Effector memory CD4-positive, alpha-beta T cell (primary cell): ENCODE measurements at places on chromosomes 5 and 9.
A peak's percentile ranks its signal among the peaks of the same experiment; 100 is the strongest.

- no peak for DNase-seq
Observed at GRCh38 chr5:159120446-159120845, 20.7 kb upstream of the EBF1 start.

- no peak for DNase-seq
Observed at GRCh38 chr9:80928697-80929096, 760.6 kb downstream of the TLE1 start.

DNA sequence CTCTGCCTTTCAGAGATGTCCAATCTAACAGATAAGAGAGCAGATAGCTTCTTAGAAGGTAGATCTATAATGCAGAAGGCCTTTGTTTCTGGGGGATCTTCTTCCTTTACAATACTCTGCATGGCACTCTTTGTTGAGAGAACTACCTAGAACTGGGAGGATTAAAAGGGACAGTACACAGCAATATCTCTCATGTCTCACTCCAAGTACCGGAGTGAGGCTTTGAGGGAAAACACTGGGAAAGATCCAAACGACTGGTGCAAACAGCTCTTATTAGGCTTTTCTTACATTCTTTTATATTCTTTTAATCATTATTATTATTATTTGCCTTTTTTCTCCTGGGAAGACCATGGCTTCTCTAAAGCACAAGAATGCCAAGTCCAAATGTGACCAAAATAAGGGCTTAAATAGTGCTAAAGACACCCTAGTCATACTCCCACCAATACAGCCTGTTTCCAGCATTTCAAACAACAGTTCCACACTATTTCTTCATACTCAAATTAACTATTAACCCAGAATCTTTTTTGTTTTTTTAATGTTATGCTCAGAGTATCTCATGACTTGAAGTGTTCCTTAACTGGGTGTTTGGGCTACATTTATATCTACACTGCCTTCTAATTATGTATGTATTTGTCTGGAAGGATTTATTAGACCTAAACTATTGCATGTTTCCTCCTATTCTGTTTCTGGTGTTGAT, 52.7 kb downstream of the ABHD17B start:
- no peak for DNase-seq

GRCh38 chr9:99785010-99785590, 36.6 kb upstream of the NR4A3 start:
- DNase-seq: no peak

GRCh38 chr5:26482810-26483375, 555.5 kb downstream of the CDH9 start:
- DNase-seq: no peak

DNA sequence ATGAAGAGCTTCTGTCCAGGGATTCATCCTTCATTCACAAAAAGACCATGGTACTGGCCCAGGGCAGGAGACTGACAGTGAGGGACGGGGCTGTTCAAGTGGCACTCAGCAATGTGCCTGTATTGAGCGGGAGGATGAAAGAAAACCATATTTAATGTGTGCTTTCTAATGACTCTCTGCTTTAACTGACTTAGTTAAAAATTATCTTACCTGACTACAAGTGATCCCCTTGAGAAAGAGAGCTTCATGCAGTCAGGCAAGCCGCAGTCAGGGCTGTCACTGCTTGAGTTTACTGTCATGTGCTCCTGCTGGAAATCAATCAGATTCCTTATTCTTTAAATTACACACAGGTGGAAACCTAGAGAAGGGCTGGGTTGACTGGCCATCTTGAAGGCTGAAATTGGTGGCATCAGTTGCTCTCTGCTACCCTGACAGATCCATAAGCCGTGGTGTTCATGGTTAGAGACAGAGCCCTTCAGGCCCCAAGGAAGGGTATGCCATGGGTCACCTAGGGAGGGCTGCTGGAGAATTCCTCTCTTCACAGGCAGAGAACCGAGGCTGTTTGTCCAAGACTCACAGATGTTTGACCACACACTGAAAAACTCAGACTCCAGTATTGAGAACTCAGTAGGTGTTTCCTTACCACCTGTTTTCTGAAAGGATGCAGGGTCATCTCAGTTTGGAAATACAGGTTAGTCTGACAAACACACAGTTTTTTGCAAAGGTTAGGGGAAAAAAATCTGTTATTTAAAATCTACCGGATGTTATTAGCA, 70.9 kb downstream of the TRIO start:
- DNase-seq: no peak

- no peak for DNase-seq
Observed at GRCh38 chr9:101201630-101202029, 173.1 kb downstream of the PLPPR1 start.

GRCh38 chr5:140342896-140343295, 3.5 kb downstream of the HBEGF start:
- no peak for DNase-seq

- no peak for DNase-seq
Observed at GRCh38 chr5:83156001-83156400, 78.7 kb downstream of the XRCC4 start.

DNA sequence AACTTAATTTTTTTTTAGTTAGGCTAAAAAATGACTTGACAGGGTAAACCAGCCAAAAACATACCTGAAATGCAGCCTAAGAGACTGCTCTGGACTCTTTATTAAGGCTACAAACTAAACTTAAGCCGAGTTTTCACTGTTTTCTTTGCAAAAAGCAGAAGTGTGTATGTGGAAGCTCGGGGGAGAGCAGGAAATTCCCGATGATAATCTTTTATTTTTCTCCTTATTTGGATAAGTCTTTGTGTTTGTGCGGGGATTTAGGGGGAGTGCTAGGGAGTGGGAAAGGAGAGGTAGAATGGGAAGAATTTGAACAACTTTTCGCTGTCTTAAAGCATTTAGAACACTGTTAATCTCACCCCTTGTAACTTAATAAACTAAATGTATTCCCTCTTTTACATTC, 30.7 kb upstream of the GPR21 start:
- no peak for DNase-seq

DNA sequence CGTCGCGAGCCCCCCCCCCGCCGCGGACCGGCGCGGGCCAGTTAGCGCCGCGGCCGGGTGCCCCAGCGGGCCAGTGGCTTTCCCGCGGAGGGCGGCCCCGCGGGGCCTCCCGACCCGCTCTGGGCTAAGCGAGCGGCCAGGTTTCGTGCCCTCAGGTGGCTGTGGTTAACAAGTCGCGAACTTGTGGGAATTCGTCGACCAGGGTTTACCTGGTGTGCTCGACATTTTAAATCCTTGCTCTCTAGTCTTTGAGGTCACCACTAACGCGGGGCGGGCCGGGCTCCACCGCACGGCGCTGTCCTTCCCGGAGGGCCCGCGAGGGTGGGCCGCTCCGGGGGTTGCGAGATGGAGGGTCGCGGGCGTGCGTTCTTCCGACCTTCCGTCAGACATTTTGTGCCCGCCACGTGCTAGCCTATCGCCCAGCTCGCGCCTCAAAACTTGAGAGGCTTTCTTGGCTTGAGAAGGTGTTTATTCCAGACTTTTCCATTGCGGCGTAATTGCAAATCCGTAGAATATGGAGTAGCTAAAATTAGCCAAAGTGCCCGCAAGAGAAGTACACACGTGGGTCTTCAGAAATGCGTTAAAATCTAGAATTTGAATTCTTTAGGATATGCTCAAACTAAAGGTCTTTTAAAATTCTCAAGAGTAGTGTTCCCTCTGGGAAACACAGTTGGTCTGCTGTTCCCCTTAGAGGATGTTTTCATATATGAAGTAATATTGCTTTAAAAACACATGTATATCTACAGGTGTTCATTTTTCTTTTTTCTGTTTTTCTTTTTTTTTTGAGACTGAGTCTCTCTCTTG, 2.1 kb downstream of the ANP32B start:
- peak; percentile 45 for DNase-seq

- no peak for DNase-seq
Observed at GRCh38 chr9:73583576-73583975, 431.9 kb downstream of the ANXA1 start.

DNA sequence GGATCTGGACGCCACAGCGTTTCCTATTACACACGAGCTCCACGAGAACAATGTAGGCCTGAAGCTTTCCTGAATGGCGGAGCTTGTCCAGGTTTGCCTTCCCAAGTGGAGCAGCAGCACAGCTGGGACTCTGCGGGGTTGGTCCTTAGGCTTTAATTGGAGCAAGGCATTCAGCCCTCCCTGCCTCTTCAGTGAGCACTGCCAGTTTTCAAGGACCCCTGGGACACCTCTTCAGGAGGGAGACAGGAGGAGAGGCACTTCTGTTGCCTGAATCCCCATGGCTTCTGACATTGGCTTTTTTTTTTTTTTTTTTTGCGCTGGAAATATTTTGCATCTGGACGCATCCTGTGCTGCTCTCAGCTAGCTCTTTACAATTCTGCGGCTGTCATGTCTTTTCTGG, 179.4 kb downstream of the SEMA6A start:
- DNase-seq: no peak

DNA sequence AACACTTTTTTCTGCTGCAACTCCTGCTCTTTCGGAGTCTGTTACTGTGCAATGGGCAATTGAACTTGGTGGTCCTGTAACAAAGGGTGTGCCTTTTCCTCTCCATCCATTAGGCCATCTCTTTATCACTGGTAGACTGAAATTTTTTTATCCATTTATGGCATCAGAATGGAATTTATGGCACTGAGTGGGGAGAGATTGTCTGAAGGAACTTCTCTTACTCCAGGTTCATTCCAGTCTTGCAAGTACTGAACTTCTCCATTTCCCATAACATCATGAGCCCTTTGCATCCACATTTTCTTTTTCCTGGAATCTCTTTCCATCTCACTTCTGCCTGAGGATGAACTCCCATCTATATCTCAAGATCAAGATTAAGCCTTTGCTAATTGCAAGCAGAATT, 10.0 kb downstream of the SLC46A2 start:
- no peak for DNase-seq

- no peak for DNase-seq
Observed at GRCh38 chr5:172597755-172598155, 43.3 kb upstream of the NEURL1B start.

- no peak for DNase-seq
Observed at GRCh38 chr9:124940521-124940893, 376 bp downstream of the GOLGA1 start.

GRCh38 chr9:80561526-80561925, 989.8 kb downstream of the TLE4 start:
- DNase-seq: no peak

DNA sequence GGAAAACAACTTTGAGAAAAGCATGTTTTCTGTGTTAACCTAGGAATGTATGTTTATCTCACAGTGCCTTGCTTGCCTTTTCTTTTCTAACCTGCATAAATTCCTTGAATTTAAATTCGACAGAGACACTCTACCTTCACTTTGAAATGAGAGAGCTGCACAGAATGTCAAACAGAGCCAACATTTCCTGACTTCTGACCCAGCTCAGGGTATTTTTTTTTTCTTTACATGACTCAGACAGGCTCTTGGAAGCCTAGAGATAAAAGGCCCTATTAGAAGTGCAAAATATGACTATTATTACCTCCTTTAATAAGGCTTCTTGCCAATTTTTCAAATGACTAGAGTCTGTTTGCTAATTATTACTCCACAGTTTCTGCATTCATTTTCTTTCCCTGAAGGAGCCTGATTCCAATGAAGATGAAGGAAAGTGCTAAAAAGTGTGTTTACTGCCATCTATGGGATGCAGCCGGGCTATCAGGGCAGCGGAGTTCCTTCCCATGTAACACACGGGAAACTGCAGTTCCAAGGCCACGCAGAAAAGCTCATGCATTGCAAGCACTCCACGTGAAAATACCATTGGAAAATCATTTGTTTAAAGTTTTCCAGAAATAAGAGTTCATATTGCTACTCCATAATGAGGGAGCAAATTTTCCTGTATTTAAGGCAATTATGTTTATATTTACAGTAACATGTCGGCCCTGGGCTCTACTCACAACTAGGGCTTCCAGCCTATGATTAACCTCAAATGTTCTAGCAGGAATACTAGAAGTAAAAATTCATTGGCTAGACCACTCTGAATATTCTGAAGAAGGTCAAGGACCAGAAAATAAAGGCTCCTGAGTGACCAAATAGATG, 485.6 kb downstream of the ZSWIM6 start:
- no peak for DNase-seq

DNA sequence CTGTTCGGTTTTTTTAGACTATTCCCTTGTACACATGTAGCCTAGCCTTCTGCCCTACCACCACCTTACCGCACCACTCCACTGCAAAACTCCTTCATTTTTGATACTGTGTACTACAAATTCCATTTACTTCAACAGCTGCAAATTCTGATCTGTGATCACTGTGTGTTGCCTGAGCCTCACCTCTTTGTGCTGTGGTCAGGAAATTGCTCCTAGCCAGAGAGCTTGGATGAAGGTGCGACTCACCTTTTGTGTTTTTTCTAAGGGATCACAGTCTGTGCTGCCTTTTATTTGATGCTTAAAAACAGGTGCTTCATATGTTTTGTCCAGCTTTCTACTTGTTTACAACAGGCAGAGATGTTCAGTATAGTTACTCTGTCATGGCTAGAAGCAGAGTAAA, 31.5 kb downstream of the CSNK1G3 start:
- DNase-seq: no peak

GRCh38 chr5:111643499-111643898, 113.5 kb downstream of the NREP start:
- no peak for DNase-seq

GRCh38 chr5:128591598-128592455, 53.8 kb upstream of the FBN2 start:
- DNase-seq: no peak

DNA sequence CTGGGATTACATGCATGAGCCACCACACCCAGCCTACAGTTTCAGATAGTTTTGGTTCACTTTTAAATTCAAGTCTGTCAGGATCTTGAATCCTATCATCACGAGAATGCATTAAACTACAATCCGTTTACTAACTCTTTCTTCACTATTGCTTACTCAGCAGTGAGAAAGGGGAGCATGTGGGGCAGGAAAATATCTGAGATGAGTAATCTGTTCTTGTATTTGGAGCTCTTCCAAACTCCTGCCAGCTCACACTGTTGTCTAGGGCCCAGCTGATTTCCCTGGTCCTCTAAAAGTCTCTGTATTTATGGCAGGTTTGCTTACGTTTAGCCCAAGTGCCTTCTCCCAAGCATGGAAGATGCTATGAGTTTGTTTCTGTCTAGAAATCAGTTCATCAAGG, 152.2 kb downstream of the FGF18 start:
- DNase-seq: no peak

- DNase-seq: no peak
Observed at GRCh38 chr9:70438341-70438928, 24.0 kb upstream of the KLF9 start.
